Head of caudate nucleus (tissue), 42 donors: ENCODE measurements at places on chromosomes 16 and 17.

DNA sequence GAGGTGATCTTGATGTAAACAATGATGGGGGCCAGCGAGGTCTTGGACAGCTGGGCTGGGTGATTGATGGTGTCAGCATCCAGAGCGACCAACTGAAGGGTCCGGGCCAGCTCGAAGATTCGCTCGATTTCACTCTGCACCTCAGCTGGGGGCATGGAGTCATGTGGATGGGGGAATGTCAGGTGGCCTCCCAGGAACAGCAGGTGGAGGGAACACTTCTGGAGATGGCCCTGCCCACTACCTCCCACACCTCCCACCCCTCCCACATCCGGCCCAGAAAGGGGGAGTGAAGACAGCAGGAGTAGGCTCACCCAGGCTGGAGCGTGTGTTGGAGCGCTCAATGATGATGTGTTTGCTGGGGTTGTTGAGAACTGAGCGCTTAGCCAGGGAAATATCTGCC lies 13.7 kb downstream of the CACNB1 start:
- no peak for DNase-seq

DNA sequence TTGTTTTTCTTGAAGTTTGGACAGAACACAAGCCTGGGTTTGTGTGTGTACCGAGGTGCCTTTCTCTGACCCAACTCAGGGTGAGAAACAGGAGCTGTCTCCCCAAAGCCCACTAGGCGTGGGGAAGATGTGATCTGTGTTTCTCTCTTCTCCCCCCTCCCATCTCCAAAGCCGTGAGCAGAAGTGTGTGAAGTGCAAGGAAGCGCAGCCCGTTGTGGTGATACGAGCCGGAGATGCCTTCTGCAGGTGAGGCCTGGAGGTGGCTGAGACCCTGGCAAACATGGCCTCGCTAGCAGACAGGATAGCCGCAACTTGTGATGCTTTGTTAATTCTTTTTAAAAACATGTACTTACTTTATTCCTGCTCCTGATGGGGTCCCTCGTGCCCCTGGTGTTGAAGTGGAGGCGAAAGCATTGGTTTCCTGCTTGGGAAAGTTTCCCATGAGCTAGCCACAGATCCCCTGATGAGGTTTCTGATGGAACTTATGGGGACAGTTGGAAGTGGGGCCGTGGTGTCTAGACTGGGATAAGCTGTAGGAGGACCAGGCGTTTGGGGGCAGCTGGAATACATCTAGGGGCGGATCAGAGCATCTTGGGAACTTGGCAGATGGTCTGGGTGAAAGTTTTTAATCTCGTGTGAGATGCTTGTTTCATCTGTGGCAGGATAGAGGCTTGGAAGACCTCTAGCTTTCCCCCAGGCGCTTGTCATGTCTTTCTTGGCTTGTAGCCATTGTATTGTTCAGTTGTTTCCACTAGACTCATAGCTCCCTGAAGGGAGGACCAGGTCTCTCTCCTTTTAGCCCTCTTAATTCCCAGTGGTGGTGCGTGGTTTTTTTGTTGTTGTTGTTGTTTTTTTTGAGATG lies 893 bp downstream of the CTU2 start:
- DNase-seq = no peak

- DNase-seq = no peak
Measured at GRCh38 chr17:79515646-79516571, 94.9 kb downstream of the RBFOX3 start.

DNA sequence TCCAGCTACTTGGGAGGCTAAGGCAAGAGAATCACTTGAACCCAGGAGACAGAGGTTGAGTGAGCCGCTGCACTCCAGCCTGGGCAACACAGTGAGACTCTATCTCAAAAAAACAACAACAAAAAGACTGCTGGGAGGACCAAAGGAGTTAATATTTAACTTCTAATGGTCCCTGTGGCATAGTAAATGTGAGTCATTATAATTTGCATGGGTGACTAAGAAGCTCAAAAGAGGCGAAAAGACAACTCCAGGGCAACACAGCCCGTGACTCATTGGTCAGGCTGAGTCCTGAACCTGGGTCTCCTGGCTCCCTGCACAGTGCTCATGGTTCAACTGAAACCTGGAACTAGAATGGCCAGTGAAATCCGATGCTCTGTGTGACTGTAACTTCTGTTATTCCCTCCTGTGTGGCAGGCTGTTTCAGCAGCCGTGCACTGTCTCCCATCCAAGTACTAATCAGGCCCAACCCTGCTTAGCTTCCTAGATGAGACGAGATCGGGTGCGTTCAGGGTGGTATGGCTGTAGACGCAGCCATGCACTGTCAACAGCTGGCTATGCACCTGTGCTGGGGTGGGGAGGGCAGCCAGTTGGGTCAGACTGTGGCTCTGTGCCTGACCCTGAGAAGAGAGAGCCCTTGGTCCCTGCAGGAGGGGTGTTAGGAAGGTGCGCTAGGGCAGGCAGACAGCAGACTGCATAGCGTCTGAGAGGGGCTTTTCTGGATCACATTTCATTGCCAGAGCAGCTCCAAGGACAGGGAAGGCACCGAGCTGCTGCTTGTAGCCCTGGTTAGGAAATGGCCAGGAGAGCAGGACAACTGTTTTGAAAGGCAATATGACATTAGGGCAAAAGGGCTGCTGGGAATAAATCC lies 14.5 kb upstream of the GPRC5C start:
- no peak for DNase-seq

DNA sequence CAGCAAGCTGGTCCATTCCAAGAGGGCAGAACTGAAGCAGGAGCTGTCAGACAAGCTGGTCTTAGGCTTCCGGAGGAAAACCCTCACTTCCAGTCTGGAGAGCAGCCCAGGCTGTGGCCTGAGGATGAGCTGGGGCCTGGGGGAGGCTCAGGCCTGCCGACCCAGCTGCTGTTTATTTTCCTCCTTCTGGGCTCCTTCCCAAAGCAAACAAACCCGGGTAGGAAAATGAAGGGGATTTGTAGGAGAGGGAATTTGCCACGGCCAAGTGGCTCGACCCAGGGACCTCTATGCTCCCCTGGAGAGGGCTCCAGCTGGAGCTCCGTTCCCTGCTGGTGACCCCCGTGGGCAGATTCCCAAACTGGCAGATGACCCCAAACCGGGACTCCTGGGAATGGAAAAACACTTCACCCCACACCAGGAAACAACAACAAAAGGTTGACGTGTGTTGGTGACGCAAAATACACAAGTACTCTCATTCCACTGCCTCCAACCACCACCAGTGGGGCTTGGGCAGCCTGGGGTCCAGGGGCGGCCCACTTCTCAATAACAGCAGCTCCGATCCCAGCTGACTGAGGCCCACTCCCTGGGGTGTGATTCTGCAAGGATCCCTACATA lies 8.8 kb downstream of the JUP start:
- DNase-seq = peak; percentile 60

- no peak for DNase-seq
Measured at GRCh38 chr16:75987323-75987722, 261.0 kb upstream of the CPHXL start.

DNA sequence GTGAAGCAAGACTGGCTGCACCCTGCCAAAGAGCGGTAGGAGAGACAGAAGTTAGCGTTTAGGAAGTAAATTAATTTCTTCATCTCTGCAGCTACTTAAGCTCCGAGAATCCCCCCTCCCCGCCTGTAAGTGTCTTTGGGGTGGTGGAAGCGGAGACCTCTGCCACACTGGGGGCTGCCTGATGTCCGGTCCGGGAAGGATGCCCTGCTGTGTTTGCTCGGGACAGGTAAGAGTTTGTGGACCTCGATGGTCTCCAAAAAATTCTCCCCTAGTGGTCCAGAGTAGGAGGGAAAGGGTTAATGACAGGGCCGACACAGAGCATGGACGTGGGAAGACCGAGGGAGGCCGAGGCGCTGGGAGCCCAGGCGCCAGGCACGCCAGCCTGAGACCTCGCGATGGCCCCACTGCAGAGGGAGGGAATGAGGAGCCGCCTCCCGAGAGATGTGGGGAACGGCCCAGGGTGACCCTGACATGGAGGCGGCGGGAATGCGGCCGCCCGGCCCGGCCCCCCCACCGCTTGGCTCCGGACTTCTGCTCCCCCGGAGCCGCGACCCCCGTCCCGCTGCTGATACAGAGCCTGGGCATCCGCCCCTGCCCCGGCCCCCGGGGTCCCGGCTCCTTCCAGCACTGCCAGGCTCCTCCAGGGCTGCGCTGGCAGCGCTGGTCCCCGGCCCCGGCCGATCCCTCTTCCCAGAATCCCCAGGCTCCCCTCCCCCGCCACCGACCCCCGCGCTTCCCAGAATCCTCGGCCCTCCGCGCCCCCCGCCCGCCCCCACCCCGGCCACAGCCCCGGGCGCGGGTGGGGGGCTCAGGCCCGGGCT lies 680 bp downstream of the ZNF629 start:
- DNase-seq = peak; percentile 60

DNA sequence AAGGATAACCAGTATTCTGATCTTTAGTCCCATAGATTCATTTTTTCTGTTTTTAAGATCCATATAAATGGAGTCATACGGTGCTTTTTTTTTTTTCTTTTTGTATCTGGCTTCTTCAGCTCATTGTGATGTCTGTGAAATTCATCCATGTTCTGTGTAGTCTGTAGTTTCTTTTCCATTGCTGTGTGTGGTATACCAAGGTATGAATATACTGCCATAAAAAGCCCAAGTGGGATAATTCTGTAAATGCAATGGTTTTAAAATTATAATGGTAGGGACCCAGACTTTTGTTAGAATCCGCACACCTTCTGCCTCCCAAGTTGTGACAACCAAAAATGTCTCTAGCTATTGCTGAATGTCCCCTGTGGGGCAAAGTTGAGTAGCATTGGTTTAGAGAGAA lies 7.6 kb downstream of the NUP93 start:
- no peak for DNase-seq

- DNase-seq = no peak
Measured at GRCh38 chr17:78406920-78407319, 28.5 kb downstream of the PGS1 start.

DNA sequence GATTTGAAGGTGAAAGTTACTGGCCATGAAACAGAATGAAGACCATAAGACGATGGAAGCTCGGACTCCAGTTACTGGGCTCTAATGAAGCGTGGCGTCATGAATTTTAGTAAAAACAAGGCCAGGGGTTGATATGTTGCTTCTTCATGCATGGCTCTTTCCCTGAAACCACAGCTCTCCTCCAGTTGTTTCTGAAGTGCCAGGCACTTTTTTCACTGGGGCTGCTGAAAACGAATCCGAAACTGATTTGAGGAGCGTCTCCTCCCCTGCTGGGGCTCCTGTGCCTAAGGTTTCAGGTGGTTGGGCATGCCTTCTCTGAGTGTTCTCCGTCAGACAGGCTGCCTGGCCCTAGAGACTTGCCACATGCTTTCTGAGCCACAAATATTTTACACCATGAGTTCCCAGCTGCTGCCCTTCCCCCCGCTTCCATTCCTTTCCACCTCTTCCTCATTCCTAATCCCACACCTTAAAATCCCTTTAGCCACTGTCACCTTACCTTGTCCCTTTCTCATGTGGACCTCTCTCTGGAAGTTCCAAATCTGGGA lies 3.7 kb upstream of the MYL4 start:
- no peak for DNase-seq

DNA sequence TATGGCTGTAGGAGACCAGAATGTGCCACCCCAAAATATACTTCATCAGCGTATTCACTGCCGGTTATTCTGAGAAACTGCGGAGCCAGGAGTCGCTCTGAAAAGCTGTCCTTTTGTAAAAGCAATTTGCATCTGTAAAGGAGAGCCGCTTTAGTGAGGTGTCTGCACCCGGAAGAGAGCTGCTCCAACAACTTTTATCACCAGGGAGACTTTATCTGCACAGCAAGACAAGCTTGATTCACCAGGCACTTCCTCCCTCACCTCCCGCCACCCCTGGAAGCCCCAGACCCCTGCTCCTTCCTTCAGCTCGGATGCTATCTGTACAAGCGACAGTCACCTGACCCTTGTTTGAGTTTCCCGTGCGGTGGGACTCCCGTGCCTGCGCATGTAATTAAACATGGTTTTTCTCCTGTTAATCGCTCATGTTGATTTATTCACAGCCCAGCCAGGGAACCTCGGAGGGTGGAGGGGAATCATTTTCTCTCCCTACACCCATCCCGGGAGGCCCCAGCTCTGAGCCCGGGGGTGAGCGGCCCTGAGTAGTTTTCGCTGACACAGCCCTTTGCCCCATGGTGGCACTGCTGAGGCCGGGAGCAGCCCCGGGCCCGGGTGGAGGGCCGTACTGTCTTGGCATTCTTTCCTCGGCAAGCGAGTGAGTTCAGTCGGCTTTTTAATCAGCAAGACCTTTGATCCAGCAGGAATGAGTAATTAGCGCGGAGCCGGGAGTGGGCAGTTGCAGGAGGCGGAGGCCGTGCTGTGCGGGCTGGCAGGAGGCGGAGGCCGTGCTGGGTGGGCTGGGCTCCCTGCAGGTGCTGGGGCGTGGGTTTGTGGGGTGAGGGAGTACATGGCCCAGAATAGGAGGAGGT lies 222.7 kb upstream of the CIBAR2 start:
- no peak for DNase-seq

DNA sequence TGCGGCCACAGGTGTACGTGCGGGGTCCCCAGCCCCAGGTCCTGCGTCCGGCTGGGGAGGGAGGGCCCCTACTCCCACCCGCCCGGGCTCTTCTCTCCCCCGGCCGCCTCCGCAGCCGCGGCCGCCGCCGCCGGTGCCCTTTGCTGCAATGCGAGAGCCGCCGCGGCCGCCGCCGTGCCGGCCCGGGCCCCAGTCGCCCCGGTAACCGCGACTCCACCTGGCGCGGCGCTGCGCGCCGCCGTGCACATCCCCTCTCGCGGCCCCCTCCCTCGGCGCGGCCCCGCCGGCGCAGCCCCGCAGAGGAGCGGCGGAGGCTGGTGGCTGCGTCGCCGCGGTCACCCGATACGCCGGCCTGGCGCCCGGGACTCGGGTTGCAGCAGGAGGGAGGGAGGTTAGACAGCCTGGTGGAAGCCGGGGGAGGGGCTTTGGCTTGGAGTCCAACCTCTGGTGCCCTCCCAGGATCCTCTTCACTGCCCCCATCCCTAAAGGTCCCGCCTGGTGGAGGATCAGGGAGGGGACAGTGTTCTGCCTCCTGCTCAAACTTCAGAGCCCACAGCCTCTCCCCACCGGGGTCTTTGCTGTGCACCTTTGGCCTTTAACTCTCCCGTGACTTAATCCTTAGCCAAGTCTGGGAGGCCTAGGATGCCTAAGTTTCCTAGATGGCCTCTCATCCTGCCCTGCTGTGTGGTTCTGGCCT lies 32.9 kb downstream of the SRCIN1 start:
- DNase-seq = peak; percentile 74

- no peak for DNase-seq
Measured at GRCh38 chr17:18233803-18234518, 8.5 kb downstream of the LLGL1 start.

DNA sequence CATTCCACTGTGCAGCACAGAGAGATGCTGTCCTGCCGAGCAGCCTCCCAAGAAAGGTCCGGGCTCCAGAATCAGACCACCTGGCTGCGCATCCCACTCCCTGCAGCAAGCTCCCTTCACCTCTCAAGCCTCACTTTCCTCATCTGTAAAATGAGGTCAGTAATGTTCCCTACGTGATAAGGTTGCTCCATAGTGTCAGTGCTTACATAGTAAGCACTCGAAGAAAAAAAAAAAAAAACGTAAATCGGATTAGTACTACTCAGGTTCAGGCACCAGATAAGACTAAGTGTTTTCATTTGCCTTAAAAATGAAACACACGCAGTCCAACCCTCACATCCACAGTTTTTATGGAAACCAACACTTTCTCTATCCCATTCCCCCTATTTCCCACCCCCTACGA lies 76.7 kb downstream of the CCT6B start:
- no peak for DNase-seq
